ENCODE measurements at places on chromosomes 11 and 22. TPM values are rescaled to one million over a fixed set of nuclear protein-coding genes. Genes with fewer than 3 reads are reported as not detected.

The SCGB2A2 gene
- total RNA-seq, result not detected

The TIMP3 gene
- total RNA-seq, result 121 TPM

The PRDX5 gene
- 314 TPM for total RNA-seq

The SLC29A2 gene
- not detected for total RNA-seq

The SLC6A5 gene
- not detected for total RNA-seq

The RTCB gene
- 65.0 TPM for total RNA-seq

The C11orf24 gene
- 56.3 TPM for total RNA-seq

The DKK3 gene
- total RNA-seq, result 74.8 TPM

The C22orf42 gene
- total RNA-seq, result not detected

The FBXO7 gene
- total RNA-seq, result 52.2 TPM

All from cardiac ventricle fibroblast (primary cell).